Nucleus accumbens (tissue), 56 donors: ENCODE measurements at places on chromosomes 7 and 10.

DNA sequence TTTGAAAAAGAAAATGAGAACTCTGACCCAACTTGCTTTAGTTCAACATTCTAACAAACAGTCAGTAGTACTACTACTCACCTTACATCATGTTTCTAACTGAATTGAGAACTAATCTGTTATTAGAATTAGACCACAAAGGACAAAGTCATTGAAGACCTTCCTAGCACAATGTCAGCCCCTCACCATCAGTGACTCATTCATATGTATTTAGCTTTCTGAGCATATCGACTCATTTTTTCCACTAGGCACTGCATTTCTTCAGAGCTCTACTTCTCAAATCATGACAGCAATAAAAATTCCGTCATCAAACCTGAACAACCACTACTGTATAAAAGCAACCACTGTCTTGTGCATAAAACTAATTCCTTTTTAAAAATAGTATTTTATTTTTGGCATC, 4.4 kb upstream of the LRRN3 start:
- DNase-seq = no peak

DNA sequence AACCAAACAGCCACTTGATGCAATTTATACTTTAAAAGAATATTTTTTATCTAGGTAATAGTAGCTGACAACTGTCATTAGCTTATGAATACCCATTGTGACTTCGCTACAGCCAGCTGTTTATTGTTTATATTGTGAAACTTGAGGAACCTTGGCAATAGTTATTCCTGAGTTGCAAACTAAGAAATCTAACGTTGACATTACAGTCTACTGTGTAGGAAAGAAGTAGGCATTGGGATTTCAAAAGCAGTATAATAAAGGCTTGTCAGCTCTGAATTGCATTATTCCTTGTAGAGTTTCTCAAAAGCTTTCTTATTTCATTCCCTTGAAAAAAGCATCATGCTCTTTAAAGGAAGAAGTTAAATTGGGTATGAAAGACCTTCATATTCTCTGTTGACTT, 42.7 kb upstream of the OIT3 start:
- no peak for DNase-seq

DNA sequence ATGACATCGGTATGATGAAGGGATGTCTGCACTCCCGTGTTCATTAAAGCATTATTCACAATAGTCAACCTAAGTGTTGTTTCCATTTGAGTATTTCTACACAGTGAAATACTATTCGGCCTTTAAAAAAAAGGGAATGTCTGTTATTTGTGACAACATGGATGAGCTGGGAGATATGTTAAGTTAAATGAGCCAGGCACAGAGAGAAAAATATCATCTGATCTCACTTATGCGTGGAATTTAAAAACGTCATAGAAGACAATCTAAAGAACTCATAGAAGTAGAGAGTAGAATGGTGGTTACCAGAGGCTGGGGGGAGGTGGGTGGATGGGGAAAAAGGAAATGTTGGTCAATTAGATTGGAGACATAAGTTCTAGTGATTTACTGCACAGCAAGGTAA, 753.3 kb downstream of the GRM8 start:
- no peak for DNase-seq

- no peak for DNase-seq
These were observed 308.5 kb downstream of the WDR11 start for GRCh38 chr10:121159670-121160069.

- DNase-seq = no peak
These were observed 41.6 kb downstream of the PIK3AP1 start for GRCh38 chr10:96678725-96679124.
